ENCODE measurements at places on chromosomes 1 and 21. TPM values are rescaled to one million over a fixed set of nuclear protein-coding genes. Genes with fewer than 3 reads are reported as not detected.

DNA sequence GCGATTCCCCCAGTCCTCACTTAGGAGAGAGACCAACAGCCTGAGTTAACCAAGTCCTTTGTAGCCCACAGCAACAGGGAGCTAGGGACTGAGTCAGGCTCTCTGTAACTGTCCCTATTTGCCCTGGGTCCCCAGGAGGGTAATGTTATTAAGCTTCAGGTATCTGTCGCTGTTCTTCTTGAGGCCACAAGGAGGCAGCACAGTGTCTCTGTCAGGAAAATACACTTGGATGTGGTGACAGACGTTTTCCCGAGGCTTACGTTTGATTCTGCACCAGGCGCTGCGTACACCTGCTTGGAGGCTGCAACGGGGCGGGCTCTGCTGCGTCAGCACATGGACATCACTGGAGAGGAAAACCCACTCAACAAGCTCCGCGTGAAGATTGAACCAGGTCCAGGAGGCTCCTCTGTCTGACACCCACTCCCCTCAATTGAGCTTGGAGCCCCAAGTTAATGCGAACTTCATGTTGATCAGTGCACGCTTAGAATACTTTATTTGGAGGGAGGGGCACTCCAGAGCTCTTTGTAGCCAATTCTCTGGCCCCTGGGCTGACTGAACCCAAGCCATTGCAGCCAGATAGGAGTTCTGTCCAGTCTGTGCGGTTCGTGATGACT is 10.7 kb upstream of the ELF3 start:
- no peak overlapping the region for H3K27ac ChIP-seq
- no peaks in the 10 kb centered on the region for H3K27me3 ChIP-seq
- no peak overlapping the region for H3K4me3 ChIP-seq
- no peak for DNase-seq
- peaks cover 22% of the 10 kb centered on the region for H3K36me3 ChIP-seq

GRCh38 chr1:19338323-19338762 is 26.2 kb downstream of the SLC66A1 start:
- H3K27me3 ChIP-seq, result no peaks in the 10 kb centered on the region
- peaks cover 6% of the 10 kb centered on the region for H3K36me3 ChIP-seq
- H3K4me3 ChIP-seq, result no peak overlapping the region
- DNase-seq, result no peak

- H3K27ac ChIP-seq, result no peak within 1 kb of the TSS
- no peak for DNase-seq
- H3K4me3 ChIP-seq, result no peak within 1 kb of the TSS
Measured at GRCh38 chr1:47023268-47024140, at the start of gene CYP4X1. CYP4X1 (plus strand) TSS chr1:47023669; CDS start chr1:47023818, 149 bp downstream.

DNA sequence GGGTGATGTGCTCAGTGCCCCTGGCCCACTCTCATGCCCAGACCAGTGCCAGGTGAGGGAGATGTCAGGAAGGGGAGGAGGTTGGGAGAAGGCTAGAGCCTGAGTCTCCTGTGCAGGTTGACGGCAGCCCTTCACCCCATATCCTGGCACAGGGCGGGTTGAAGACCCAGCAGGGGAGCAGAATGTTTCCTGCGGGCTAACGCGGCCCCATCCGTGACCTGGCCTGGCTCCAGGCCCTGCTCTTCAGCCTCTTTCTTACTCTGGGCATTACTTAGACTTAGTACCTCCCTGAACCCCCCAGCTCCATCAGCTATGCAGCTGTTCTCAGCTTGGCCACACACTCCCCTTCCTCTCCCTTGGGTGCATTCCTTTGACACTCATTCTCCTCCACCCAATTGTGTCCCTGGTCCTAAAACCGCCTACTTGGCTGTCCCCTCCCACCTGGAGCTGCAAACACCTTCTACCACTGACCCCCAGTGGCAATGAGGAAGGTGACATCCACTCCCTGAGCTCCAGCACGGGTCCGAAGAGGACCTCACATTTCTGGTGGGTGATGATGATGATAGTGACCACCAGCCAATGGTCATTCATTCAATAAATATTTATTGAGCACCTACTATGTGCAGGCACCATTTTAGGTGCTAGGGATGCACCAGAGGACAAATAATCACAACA is 179.0 kb downstream of the PTPRU start:
- no peak overlapping the region for H3K27ac ChIP-seq
- no peak for DNase-seq
- H3K36me3 ChIP-seq, result no peaks in the 10 kb centered on the region
- H3K4me1 ChIP-seq, result peaks cover 2% of the 10 kb centered on the region

DNA sequence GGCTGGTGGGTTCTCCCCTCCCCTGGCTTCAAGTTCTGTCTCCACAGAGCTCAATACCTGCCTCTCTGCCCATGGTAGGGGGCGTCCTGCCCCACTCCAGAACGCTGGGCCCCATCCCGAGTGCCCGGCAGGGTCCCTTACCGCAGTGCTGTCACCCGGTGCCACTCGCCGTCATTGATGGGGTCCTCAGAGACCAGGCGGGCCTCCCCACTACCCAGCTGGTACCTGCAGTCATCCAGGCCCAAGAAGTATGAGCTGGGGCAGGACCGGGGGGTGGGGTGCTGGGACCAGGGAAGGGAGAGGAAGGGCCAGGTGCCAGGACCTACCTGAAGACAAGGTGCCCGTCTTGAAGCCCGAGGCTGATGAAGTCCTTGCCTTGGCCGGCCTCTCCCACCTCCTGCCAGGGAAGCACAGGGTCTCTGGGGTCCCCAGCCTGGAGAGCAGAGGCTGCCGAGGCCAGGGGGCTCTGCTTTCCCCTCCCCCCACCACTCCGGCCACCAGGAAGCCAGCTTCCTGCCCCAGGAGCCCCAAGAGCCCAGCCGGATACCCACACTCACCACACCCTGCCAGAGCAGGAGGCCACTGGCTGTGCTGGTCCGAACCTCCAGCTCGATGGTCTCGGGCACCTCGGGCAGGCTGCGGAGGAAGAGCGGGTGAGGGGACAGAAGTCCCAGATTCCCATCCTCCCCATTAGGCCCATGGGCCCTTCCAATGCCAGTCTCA is 12.1 kb downstream of the LDLRAD2 start:
- DNase-seq, result no peak
- no peak overlapping the region for H3K27ac ChIP-seq
- no peaks in the 10 kb centered on the region for H3K36me3 ChIP-seq
- H3K4me3 ChIP-seq, result no peak overlapping the region
- no peaks in the 10 kb centered on the region for H3K4me1 ChIP-seq

DNA sequence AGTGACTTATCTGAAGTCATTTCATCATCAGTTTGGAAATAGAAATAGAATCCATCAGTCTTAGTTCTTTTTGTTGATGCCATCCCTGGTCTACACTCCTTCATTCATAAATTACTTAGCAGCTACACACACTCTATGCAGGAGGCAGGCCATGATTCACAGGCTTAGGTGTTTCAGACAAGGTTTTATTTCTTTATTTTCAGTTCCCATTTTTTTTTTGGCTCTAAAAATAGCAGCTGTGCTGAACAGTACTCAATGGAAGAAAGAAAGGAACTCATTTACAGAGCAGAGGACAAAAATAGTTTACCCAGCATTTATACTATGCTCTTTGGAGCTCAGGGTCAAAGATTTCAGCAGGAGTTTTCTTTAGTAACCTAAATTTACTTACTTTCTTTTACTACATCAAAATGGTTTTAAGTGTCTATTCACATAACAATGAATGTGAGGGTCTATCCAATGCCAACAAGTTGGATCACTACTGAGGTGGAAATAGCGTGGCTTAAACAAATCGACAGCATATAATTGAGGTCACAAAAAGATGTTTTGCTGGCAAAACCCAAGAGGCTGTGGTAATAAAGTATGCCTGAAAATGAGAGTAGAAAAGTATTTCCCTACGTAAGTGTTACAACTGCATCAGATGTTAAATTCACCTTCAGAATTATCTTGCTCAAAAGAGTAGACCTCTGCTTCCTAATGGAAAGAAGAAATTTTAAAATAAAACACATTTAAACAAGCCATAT is 7.7 kb downstream of the KRTAP19-8 start:
- H3K4me3 ChIP-seq, result no peak overlapping the region
- no peaks in the 10 kb centered on the region for H3K4me1 ChIP-seq
- H3K27me3 ChIP-seq, result peaks cover 9% of the 10 kb centered on the region
- no peak for DNase-seq
- no peak overlapping the region for H3K27ac ChIP-seq

- H3K36me3 ChIP-seq, result no peaks in the 10 kb centered on the region
- no peaks in the 10 kb centered on the region for H3K4me1 ChIP-seq
- H3K27ac ChIP-seq, result no peak overlapping the region
Measured at GRCh38 chr1:59171788-59172187, 125.1 kb upstream of the FGGY start.

GRCh38 chr21:43904331-43904781 is 39.3 kb downstream of the AGPAT3 start:
- no peak overlapping the region for H3K4me3 ChIP-seq
- peaks cover 29% of the 10 kb centered on the region for H3K4me1 ChIP-seq
- H3K36me3 ChIP-seq, result peaks cover 53% of the 10 kb centered on the region
- no peak overlapping the region for H3K27ac ChIP-seq
- no peaks in the 10 kb centered on the region for H3K27me3 ChIP-seq

DNA sequence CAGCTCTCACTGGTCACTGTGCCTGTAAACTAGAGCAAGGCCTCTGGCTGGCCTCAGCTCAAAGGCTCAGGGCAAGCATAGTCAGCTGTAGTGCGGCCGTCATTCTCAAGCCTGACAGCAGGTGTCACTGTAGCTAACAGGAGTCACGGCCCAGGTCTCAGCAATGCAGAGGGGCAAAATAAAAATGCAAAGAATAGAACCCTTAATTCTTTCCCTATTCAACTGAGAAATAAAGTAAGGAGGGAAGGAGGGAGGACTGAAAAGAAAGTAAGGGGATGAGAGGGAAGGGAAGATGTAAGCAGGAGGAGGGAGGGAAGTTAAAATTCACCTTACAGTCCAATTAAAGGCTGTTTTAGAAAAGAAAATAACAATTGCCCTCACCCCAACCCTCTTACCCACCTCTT is 106.1 kb downstream of the KIAA0319L start:
- DNase-seq, result peak; percentile 79
- peak overlapping the region; percentile 74 for H3K27ac ChIP-seq
- H3K4me1 ChIP-seq, result peaks cover 27% of the 10 kb centered on the region

DNA sequence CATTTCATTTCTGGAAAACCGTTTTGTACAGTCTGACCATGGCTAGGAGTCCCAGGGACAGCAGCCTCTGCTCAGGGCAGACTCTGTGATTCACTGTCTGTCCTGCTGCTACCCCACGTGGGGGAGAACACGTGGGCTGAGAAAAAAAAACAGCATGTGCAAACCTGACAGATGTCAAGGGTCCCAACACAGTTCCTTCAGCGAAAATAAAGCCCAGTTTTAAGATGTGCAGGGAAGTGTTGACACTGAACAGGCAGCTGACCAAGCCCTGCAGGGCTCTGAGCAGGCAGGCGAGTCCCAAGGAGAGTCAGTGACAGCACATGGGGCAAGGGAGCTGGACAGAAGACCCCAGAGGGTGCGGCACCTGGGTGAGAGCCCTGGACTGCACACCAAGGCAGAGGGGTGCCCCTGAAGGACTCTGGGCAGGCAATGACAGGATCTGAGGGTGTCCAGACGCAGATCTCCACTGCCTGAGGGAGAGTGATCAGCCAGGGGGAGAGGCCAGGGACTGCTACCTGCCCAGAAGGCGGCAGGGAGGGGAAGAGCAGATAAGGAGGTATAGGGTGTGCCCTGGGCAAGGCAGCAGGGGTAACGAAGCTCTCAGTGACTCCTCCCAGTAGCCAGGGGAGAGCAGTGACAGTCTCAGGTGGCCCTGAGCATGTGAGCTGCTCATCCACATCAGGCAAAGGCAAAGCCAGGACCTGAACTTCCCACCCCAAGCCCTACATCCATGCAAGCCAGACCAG is 5.1 kb upstream of the SPATC1L start:
- no peak for DNase-seq
- no peak overlapping the region for H3K4me3 ChIP-seq
- no peaks in the 10 kb centered on the region for H3K27me3 ChIP-seq
- H3K4me1 ChIP-seq, result peaks cover 11% of the 10 kb centered on the region
- no peak overlapping the region for H3K27ac ChIP-seq

GRCh38 chr1:116224561-116224960 is 113.4 kb downstream of the MAB21L3 start:
- H3K4me3 ChIP-seq, result no peak overlapping the region
- no peaks in the 10 kb centered on the region for H3K4me1 ChIP-seq
- H3K27ac ChIP-seq, result no peak overlapping the region
- H3K27me3 ChIP-seq, result no peaks in the 10 kb centered on the region

DNA sequence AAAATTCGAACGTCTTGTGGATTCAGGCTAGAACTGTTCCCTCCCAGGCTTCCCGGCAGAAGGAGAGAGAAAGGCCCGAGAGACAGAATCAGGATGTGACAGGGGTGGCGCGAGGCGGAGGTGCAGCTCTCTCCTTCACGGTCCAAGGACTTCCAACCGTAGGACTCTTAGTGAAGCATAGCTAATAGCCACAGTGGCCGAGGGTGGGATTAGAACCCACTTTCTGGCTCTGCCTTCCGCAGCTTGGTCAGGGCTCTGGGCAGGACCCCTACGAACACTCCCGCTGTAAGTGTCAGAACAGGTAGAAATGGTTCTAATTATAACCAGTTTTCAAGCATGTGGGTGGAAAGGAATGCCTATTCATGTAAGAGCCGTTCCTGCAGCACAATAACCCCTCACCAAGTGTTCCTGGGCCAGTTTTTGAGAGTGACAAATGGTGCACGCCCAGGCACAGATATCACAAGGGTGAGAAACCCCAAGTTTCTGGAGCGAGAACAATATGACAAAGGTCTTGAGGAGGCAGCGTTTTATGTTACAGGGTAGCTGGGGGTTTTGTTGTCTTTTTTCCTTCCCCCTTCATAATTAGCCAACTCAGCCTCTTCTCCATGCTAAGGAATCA is 86.4 kb downstream of the SYF2 start:
- no peak overlapping the region for H3K4me3 ChIP-seq
- DNase-seq, result no peak
- H3K27ac ChIP-seq, result no peak overlapping the region
- no peaks in the 10 kb centered on the region for H3K36me3 ChIP-seq
- H3K27me3 ChIP-seq, result peaks cover 14% of the 10 kb centered on the region

DNA sequence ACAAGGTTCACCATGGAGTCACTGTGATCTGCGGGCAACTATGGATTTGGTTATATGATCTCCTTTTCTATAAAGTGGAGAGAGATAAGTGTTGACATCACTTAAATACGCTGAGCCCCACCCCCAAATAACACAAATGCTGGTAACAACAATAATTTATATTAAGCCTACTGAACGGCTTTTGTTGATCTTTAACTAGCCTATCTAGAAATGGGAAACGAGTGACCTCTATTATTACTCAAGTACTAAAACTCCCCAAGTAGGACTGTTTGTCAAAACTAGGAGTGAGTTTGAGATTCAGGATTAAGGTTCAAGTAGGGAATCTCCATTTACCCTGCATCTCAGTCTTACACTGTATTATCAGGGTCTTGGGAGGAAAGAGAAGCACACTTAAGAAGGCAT is 52.2 kb downstream of the MAP3K7CL start:
- H3K27ac ChIP-seq, result no peak overlapping the region
- H3K27me3 ChIP-seq, result no peaks in the 10 kb centered on the region
- H3K36me3 ChIP-seq, result no peaks in the 10 kb centered on the region
- no peak for DNase-seq

The HAO2 gene
- not detected for total RNA-seq

The ZNF684 gene
- 5.7 TPM for total RNA-seq

The BCL10 gene
- total RNA-seq, result 36.2 TPM

The OR2T11 gene
- total RNA-seq, result not detected

The FCRLB gene
- 1.1 TPM for total RNA-seq

The FALEC gene
- total RNA-seq, result not detected

Measured in naive thymus-derived CD8-positive, alpha-beta T cell (primary cell).